ENCODE measurements at places on chromosomes 2 and 18. TPM values are rescaled to one million over a fixed set of nuclear protein-coding genes. Genes with fewer than 3 reads are reported as not detected.

DNA sequence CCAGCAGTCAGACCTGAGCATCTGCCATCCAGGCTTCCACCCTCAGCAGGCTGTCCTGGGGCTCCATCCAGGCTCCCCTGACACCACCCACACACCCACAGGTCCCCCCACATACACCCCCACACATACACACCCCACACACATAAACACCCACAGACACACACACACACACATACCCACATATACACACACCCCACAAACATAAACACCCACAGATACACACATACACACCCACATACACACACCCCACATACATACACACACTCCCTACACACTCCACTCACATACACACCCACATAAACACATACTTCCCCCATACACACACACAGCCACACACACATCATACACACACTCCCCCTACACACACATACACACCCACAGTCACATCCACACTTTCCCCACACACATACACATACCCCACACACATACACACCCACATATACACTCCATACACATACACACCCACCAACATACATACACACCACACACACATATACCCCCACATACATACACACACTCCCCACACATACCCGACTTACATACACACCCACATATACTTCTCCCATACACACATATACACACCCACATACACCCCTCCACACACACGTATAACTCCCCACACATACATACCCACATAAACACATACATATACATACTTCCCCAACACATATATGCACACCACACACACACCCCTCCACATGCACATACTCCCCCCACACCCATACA lies 183.3 kb upstream of the ETAA1 start:
- DNase-seq: no peak

- DNase-seq: no peak
Observed at GRCh38 chr2:174076040-174076439, 110.9 kb upstream of the SP3 start.

GRCh38 chr2:176163672-176164056 lies 6.6 kb downstream of the HOXD3 start:
- DNase-seq: no peak

DNA sequence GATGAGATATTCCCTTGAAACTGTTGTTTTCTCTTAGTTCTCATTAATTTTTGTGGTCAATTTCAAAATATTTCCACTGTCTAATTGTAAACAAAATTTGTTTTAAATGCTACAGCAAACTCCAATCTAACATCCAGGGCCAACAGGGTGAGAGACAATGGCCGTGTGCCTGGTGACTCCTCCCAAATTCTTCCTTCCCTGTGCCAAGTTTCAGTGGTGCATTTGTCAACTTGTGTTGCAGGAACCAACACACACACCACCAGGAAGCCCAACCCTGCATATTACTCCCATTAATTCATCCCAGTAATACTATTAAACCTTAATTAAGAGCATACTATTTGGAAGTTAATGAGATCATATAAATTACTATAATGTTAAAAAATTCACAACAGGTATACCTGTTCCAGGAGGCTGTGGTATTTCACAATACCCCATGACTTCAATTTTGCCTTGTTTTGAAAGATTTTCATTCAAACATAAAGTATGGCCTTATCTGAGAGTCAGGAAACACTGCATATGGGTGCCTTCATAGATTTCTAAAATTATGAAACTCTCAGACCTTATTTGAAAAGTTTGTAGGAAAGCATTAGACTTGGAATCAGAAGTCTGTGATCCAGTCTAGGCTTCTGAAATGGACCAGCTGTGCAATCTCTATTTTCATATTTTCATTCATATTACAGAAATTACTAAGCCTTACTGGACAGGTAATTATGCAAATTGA lies 1.1 kb downstream of the SERPINB2 start:
- DNase-seq: no peak

- DNase-seq: no peak
Observed at GRCh38 chr2:233061591-233062450, 1.7 kb downstream of the INPP5D start.

The CCDC178 gene
- total RNA-seq: 0.74 TPM

All from type B pancreatic cell (in vitro differentiated cells).